GM19239 (cell line): ENCODE measurements at places on chromosomes 16 and 17.

DNA sequence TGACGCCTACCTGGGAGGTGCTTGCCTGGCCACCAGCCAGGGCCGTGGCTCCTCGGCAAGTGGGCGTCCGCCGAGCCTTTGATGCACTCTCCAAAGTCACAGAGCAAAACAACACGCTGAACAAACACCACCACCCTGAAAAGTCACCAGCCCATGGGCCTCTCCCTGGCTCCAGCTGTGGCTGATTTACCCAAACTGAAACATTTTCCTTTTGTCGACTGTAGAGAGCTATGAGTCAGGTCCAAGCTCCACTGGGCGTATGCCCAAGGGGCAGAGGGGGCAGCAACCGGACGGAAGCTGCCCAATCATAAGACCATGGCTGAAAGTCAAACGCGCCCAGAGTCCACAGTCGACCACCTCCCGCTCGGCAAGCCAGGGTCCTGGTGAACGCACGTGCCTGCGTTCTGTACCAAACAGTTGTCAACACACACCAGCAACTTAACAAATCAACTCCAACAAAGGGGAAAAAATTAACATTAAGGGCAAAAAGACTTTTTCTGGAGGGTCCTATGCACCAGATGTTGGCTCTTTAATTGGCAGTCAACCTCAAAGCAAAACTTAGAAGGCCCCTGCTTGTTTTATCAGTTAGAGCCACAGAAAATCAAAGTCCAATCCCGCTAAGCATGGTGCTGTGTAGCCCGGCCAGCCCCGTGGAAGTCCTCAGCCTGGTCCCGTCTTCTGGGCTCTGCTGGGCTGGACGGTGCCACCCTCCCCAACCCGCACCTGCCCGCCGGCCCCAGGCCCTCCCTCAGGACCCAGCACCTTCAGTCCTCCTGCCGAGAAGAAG, 47.3 kb downstream of the TBC1D16 start:
- no peak for DNase-seq

GRCh38 chr17:39305978-39306377, 80.2 kb upstream of the STAC2 start:
- DNase-seq: no peak

DNA sequence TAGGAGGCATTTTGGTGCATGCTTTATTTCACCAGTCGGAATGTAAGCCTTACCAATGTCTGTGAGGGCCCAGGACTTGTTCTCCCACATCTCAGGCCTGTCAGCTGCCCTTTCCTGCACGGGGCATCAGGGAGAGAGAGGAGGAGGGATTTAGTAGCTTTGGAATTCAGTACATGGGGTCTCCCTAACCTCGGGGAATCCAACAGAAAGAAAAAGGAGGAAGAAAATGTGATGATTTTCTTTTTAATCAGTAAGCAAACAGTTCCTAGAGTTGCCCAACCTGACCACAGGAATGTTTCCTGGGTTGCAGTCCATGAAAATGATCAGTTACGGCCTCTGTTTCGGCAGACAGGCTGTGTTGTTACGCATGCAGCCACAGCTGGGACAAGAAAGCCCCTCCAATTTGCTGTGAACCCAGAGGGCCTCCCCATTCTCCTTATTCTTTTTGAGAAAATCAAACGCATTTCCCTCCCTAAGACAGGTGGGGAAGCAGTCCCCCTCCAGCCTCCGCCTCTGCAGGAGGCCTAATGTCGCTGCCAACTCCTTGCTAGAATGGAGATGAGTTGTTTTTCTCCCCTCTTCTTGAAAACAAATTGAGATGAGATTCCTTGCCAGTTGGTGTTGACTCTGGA, 53.1 kb upstream of the TANGO6 start:
- no peak for DNase-seq

DNA sequence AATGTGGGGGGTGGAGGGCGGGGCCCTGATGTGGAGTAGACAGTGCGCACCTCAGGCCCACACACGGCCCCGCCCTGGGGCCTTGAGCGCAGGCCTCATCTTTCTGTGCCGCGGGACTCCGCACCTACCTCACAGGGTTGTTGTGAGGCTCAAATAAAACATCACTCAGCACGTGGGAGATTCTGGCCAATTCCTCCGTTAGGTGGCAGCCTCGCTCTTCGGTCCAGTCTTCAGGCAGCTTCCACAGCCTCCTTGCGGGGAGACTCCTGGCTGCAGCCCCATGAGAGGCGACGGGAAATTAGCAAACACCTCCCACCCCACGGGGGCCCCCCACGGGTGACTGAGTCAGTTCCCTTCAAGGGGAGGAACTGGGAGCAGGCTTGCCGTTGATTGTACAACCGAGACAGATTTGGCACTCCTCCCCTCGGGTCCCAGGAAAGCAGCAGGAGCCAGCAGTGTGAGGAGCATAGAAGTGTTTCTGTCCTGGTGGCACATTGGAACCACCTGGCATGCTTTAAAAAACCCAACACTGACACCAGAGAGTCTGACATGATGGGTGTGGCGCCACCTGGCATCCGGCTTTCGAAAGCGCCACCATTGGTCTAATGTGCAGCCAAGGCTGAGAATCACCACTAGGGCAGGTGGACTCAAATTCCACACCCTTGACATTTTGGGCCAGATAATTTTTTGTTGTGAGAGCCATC, 7.6 kb downstream of the MRM1 start:
- DNase-seq: no peak

GRCh38 chr17:47883589-47884426, 12.2 kb upstream of the SP2 start:
- no peak for DNase-seq

- no peak for DNase-seq
Measured at GRCh38 chr17:4440690-4441686, 7.2 kb downstream of the SPNS3 start.
